Mucosa of gallbladder (tissue), 1 donor: ENCODE measurements at places on chromosomes 13 and 19.

- no peak for DNase-seq
Measured at GRCh38 chr13:94050686-94051085, 428.8 kb downstream of the DCT start.

DNA sequence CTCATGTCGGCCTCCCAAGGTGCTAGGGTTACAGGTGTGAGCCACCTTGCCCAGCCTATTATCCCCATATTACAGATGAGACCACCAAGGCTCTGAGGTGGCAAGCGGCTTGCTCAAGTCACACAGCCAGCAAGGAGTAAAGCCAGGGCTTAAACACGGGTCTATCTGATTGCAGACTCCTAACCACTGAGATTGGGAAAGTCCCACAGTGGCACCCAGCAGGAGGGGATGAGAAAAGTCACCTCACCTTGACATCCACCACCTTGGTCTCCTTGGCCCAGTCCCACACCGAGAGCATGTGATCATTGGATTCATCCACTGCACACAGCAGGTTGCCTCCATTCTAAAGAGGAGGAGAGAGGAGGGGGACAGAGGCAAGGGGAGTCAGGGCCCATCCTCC is 9.5 kb downstream of the EML2 start:
- no peak for DNase-seq

DNA sequence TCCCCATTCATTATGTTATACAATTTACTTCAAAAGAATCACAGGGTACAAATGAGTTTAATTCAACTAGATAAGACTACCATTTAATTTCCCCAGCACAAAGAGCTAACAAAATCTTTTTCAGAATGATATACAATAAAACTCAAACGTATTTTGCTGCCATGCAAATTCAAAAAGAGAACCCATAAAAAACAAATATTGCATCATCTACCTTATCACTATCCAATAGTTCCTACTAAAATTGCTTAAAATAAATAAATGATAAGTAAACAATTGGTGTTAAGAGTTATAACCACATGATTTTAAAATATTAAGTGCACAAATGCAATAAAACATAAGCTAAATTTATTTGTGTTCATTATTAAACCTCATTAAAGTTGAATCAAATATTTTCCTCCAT is 919.4 kb downstream of the SLITRK5 start:
- no peak for DNase-seq

GRCh38 chr19:4987692-4988370 is 18.9 kb downstream of the KDM4B start:
- DNase-seq = no peak

- no peak for DNase-seq
Measured at GRCh38 chr13:65727070-65727469, 1503.1 kb downstream of the PCDH9 start.

DNA sequence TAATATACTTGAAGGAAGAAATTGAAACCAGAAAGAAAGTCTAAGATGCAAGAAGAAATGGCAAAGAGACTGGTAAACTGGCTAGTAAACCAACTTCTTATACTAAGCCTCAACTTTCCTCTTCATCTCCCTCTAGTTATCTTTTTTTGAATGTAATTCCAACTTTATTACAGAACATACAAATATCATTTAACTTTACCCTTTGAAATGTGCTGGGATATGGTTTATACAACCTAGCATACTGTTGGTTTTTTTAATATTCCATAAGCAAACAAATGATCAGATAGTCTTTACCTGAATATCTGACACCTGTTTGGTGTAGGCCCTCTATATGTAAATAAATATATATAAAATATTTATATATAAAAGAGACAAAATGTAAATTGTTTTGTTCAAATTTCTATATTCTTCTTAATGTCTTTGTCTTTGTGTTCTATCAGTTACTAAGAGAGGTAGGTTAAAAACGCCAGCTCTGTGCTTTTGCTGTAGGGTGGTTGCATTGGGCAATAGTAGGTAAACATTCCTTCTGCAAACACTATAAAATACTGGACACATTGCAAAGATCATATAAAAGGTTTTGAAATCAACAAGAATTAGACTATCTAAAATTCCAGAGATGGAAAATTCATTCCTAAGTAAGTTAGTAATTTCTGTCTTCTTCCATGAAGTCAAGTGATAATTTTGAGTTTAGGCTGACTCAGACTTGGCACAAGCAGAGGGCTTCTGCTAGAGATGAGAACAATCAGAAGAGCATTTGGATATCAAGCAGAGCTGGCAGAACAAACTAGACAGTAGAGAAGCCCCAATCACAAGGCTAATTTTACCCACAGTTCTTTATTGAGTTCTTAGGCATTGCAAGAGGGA is 383.3 kb downstream of the RFC3 start:
- DNase-seq = no peak

- no peak for DNase-seq
Measured at GRCh38 chr19:46409191-46409590, 4.2 kb downstream of the CCDC8 start.

DNA sequence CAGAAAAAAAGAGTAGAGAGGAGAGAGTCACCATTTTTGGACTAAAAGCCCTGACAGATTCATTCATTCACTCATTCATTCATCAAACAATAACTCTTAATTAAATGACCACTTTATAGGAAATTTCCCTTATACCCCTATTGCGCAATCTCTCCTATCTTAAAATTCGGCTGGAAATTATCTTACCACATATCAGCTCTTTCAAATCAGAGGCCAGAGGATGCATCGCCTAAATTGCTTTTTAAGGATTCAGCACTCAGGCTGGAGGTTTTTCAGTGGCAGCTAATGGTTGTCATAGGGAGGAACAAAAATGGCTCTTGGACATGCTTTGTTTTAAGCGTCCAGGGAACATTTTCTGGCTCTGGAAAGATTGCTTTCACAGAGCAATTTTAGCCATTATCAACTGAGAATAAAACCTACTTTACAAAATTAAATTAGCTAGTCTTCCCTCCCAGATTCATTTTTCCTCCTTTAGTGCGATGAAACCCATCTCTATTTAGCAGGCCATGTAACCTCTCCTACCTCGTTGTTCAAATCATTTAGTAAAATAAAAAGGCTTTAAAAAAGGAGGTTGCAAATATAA is 115.2 kb downstream of the OLFM4 start:
- DNase-seq = no peak

DNA sequence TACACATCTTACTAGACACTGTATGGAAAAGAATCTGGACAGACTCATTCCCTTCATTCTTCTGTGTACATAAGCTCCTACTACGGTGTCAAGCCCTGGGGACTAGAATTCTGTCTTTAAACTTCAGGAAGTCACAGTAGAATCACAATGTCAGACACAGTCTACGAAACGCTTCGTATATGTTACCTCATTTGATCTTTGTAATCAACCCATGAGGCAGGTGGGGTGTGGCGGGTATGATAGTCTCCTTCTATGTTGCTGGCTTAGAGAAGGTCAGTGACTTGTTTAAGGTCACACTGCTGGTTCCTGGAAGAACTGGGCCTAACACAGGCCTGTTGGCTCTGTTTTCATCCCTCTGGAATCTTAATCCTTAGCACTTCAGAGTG is 32.2 kb upstream of the TPT1 start:
- DNase-seq = no peak

- peak; percentile 12 for DNase-seq
Measured at GRCh38 chr13:105991622-105992277, 543.7 kb downstream of the EFNB2 start.

DNA sequence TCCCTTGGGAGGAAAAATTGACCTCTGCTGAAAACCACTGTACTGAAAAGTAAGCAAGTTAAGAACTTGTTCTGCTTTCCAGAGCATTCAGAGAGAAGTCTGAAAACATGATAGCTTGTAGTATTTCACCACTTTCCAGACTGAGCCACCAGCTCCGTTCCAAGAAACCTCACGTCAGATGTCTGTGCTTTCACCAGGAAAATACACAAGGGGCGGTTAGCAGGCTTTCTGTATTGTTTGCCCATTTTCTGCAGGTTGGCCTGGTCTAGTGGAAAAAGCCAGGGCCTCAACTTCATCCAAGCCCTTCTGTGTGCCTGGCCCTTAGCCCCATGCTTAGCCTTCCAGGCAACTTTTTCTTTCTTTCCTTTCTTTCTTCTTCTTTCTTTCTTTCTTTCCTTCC is 36.4 kb downstream of the RXFP2 start:
- peak; percentile 24 for DNase-seq

GRCh38 chr13:112887151-112887550 is 81.9 kb upstream of the MCF2L start:
- DNase-seq = no peak

DNA sequence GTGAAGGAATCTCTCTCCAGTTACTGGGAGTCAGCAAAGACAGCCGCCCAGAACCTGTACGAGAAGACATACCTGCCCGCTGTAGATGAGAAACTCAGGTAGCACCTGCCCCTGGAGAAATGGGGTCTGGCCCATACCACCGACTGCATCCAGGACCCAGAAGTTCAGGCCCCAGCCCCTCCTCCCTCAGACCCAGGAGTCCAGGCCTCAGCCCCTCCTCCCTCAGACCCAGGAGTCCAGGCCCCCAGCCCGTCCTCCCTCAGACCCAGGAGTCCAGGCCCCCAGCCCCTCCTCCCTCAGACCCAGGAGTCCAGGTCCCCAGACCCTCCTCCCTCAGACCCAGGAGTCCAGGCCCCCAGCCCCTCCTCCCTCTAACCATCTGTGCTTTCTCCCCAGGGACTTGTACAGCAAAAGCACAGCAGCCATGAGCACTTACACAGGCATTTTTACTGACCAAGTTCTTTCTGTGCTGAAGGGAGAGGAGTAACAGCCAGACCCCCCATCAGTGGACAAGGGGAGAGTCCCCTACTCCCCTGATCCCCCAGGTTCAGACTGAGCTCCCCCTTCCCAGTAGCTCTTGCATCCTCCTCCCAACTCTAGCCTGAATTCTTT is 3.0 kb downstream of the APOC2 start:
- DNase-seq = no peak

GRCh38 chr19:46022431-46023310 is at the start of gene PGLYRP1:
Gene PGLYRP1, minus strand, starts transcription at chr19:46023053. Its CDS starts 32 bp downstream, at chr19:46023021.
- DNase-seq = no peak

- peak; percentile 63 for DNase-seq
Measured at GRCh38 chr13:40206241-40207000, 460.0 kb downstream of the FOXO1 start.

- no peak for DNase-seq
Measured at GRCh38 chr19:11234486-11235075, 4.8 kb upstream of the ANGPTL8 start.

- DNase-seq = no peak
Measured at GRCh38 chr13:29991343-29991742, 140.9 kb upstream of the UBL3 start.

GRCh38 chr19:44648631-44649251 is 5.0 kb downstream of the PVR start:
- DNase-seq = no peak

DNA sequence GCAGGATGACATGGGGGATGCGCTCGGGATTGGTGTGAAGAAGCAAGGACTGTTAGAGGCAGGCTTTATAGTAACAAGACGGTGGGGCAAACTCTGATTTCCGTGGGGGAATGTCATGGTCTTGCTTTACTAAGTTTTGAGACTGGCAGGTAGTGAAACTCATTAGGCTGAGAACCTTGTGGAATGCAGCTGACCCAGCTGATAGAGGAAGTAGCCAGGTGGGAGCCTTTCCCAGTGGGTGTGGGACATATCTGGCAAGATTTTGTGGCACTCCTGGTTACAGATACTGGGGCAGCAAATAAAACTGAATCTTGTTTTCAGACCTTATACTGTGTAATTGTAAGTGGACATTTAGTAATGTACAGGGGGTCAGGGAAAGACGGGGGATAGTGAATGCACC is 7.0 kb downstream of the KLK2 start:
- DNase-seq = no peak

- DNase-seq = no peak
Measured at GRCh38 chr13:79937311-79937710, 403.6 kb downstream of the SPRY2 start.

DNA sequence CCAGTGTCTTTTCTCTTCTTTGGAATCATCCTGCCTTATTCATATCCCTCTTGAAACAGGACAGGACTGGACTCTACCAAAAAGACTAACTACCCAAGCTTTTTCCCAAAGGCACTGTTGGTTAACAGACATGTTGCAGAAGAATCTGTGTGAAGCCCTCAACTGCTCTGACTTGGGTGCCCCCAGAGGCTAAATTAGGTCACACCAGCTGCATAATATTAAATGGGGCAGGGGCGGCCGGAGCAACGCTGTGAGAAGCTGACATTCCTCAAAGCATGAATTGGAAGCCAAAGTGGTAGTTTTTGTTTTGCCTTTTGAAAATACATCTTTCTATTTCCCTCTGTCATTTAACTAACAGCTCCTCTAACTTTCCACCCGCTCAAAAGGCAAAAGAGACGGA is 185.9 kb downstream of the LHFPL6 start:
- DNase-seq = no peak

- DNase-seq = no peak
Measured at GRCh38 chr13:76440568-76440967, 445.6 kb downstream of the KCTD12 start.

- DNase-seq = no peak
Measured at GRCh38 chr19:18484992-18485391, 36.9 kb downstream of the ELL start.

GRCh38 chr13:95644601-95645052 is at the start of gene DZIP1:
Gene DZIP1, minus strand, starts transcription at chr13:95644706. Its CDS starts 2,677 bp downstream, at chr13:95642029.
- peak; percentile 48 for DNase-seq

DNA sequence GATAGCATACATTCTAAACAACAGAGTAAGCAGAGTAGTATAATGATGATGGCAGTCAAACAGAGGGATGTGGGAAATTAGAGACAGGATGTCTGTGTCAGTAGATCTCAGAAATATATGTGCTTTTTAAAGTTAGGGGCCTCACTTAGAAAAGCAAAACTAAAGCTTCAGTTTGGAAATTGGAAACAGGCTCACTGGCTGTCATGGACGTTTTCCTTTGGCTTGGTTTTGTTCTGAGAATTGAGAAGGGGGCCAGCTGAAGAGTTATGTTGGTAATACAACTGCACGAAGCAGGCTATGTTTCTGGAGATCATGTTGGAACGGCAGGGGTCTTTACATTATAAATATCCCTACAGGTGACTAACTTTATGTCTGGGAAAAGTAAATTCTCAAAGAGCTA is 261.3 kb downstream of the LMO7 start:
- no peak for DNase-seq

DNA sequence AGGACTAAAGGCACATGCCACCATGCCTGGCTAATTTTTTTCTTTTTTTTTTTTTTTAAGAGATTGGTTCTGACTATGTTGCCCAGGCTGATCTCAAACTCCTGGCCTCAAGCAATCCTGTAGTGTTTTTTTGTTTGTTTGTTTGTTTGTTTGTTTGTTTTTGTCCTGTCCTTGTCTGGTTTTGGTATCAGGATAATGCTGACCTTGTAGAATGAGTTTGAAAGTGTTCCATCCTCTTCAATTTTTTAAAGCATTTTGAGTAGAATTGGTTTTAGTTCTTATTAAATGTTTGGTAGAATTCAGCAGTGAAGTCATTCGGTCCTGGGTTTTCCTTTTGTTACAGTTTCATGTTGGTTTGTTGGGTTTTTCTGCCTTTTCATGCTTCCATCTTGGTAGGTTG is 19.2 kb downstream of the CEACAM4 start:
- DNase-seq = no peak
